ENCODE measurements at places on chromosomes 1 and 21.

DNA sequence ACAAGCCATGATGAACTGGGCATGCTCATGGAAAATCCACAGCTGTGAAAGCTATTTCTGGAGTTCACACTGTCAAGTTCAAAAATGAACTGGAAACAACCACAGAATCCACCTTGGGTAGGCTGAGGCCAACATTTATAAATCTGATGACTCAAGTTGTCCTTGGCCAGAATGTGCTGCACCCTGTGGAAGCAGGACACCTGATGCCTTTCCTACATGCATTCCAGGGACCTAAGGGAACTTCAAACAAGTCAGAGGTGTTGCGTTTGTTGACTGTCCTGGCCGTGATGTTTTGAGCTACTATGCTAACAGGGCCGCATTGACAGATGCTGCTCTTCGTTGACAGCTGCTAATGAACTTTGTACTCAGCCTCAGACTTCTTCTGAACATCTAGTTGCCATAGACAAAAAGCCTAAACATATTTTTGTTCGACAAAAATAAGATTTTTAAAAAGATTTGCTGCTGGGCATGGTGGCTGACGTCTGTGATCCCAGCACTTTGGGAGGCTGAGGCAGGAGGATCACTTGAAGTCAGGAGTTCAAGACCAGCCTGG lies 127.9 kb upstream of the SLC45A1 start:
- DNase-seq = no peak

DNA sequence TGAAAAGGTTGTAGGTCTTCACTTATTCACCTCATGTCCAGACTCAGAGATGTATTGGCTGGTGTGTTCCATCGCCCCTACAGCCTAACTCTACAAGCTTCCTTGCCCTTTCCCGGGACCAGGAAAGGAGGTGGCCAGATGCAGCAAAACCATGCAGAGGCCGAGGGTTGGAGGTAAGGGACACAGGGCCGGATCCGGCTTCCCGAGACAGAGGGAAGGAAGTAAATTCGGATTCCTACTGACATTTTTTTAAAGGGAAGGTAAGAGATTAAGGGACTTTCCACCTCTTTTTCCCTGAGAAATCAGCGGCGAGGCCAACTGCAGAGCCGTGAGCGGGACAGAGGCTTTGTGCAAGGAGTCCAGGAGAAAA lies 12.7 kb downstream of the EPHA10 start:
- DNase-seq = no peak

GRCh38 chr1:226551299-226551698 lies 2.7 kb downstream of the STUM start:
- no peak for DNase-seq

DNA sequence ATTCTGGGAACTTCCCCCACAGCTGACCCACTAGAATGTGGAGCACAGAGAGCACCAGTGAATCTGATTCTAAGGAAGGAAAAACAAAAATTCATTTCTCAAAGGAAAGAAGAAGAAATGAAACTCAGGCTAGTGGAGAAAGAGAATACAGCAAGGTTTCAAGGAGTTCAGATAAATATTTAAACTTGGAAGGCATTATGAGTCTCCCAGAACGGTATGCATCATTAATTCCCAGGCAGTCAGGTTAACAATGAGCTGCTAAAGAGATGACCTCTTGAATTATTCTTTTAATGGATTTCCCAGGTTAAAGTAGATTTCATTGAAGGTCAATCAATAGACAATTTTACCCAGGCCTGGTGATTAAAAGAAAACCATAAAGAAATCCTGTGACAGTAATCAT lies 103.6 kb upstream of the KAZN start:
- DNase-seq = no peak

GRCh38 chr1:40078512-40079333 lies 18.3 kb downstream of the PPT1 start:
- peak; percentile 55 for DNase-seq

DNA sequence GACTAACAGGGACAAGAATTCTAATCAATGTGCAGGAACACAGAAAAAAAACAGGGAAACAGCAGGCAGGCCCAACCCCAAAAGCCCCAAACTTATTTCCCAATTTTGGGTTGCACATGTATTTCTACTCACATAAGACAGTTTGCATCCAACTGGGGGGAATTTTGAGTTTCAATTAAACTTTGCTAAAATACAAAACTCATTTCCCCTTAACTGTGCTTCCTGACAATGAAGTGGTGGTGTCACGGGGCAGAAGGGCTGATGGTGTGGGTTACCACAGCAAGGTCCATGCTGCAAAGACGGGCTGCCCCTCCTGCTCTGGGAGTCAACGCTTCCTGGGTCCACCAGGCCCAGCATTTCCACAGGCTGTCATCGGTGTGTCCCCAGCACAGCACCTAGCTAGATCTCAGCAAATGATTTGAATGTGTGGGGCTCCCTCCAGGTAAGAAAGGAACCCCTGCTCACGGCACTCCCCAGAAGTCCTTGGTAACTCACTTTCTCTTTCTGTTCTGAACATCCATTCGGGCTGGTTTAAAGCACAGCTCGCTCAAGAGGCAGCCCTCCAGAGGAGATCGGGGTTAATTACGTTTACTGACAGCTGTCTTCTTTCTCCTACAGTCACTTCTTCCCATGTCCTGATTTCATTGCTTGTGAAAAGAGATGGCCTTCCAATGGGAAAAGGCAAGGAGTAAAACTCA lies 27.4 kb downstream of the HIVEP3 start:
- no peak for DNase-seq

DNA sequence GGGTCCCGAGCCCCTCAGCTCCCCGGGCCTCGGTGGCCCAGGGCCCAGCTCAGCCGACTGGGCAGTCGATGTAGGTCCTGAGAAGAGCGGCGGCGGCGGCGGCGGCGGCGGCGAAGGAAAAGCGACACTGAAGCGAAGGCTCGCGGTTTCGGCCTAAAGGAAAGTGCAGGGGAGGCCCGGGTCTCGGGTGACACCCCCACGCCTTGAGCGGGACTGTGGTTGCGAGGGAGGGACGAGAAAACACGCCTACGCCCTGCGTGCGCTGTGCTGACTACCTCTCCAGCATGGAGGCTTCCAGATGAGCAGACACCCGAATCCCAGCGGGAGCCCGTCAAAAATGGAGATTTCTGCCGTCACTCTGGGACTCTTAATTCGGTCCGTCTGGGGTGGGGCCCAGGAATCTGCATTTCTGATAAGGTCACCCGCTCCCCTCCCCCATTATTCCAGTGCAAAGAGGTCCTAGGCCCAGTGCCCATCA lies 31.2 kb downstream of the DNTTIP2 start:
- peak; percentile 41 for DNase-seq

DNA sequence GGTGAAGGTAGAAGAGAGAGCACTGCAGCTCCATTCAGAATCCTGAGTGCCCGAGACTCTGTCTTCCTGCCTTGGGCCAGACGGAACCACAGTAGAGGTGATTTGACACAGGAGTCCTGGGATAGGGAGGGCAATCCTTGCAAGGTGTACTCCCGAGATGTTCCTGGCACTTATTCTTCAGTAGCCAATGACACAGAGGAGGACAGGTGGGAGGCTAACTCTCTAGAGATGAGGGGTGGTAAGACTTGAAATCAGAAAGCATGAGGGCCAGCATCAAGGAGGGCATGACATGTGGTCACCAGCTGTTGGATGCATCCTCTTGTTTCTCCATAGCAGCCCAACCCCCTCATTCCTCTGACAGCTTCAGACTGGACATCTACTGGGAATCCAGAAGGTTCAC lies 56.3 kb downstream of the CSMD2 start:
- no peak for DNase-seq

DNA sequence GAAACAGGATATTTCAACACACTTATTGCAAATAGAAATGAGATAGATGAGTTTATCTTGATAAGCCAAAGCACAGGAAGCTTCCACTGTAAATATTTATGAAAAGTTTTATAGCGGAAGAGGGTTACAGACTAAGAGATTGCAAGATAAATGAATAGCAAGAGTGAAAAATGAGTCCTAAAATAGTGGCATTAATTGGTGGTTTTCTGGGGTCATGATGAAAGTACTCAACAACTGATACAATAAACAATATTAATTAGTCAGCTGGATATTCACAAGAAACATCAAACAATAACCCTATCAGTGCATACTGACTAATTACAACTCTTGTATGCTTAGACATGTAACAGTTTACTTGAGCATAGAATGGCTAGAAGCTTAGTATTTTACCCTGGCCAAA lies 154.8 kb upstream of the CHODL start:
- no peak for DNase-seq

DNA sequence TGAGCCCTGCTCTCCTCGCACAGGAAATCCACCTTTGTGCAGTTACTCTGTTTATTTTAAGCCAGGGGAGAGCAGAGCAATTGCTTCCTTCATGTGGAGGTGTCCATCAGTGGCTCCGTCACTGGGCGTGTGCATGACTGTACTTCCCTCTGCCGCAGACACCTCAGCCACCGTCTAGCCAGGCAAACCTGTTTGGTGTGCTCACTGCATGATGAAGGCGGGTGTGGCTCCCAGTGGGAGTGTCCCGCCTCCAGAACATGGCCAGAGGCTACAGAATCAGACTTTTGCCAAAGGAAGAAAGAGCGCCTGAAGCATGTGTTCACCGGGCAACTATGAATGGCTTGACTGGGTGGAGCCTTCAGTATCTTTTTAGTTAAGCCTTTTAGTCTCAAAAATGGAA lies 26.1 kb upstream of the LAMC2 start:
- peak; percentile 29 for DNase-seq

DNA sequence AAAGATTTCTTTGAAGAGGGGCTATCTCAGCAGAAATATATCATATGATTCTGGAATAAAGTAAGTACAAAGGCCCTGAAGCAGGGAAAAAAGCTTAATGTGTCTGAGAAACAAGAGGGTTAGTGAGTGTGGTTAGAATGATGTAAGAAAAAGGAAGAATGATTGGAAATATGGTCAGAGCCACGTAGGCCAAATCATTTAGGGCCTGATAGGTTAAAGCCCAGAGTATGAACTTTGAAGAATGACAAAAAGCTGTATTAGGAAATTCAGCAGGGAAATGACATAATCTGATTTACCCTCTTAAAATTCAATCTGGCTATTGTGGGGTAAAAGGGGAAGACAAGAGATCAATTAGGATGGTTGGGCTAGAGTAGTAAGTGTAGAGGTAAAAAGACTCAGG lies 69.0 kb upstream of the MUTYH start:
- DNase-seq = no peak

DNA sequence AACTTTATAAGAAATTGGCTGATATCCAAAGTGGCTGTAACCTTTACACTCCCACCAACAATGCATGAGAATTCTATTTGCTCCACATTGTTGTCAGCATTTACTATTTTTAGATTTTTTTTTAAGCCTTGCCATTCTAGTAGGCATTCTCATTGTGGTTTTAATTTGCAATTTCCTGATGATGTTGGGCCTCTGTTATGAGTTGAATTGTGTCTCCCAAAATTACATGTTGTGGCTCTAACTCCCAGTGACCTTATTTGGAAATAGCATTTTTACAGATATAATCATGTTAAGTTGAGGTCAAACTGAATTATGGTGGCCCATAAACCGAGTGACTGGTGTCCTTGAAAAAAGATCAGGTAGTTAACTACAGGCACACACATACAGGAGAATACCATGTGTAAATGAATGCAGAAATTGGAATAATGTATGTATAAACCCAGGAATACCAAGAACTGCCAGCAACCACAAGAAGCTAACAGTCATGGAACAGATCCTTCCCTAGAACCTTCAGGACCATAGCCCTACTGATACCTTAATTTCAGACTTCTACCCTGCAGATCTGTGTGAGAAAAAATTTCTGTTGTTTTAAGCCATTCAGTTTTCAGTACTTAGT lies 348.8 kb upstream of the DAB1 start:
- no peak for DNase-seq

- DNase-seq = no peak
Observed at GRCh38 chr1:40622936-40623629, 42.4 kb downstream of the RIMS3 start.

- no peak for DNase-seq
Observed at GRCh38 chr1:21338573-21339355, 48.5 kb upstream of the ECE1 start.

DNA sequence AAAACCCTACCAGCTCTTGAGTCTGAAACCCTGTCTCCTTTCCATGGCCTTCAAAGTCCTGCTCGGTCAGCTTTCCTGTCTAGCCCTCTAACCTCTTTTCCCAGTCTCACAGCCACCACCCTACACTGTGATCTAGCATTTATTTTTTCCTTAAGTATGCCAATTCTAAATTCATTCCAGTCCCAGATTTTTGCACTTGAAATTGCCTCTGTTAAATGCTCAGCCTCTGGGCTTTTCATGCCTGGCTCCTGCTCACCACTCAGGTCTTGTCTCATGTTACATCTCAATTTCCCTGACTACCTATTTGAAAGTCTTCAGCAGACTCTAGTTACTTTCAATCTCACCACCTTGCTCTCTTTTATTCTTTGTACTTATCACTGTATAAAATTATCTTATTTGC lies 176.2 kb downstream of the ADGRL4 start:
- no peak for DNase-seq

GRCh38 chr1:163774978-163775620 lies 453.3 kb downstream of the NUF2 start:
- DNase-seq = no peak

DNA sequence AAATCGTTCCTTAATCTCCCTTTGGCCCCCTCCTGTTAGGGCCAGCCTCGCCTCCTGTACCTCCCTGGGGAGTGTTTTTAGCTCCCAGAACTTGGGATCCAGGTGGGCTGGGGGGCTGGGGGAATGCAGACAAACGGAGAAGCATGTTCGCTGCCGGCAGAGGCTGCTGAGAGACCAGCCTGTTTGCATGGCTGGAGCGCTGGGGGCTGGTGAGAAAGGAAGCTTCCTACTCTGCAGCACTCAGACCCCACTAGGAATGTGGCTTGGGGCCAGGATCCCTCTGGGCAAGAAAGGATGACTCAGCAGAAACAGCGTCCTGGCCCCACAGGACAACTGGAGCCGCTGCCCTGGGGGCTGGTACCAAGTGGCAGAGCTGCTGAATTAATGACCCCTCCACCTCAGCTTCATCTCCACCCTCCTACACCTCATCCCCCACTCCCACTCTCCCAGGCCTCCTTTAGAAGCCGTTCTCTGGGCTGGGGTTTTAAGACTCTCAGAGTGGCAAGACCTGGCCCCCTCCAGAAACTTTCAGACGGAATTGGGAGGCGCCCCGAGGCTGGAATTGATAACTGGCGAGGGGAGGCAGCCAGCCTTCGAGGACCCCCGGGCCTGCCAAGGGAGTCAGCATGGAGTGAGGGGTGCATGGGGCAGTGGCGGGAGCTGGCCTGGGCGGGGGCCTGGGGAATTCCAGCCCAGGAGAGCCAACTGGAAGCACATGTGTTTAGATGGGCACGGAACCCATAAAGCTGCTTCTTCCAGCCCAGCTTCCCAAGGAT lies 28.5 kb upstream of the EPS8L3 start:
- DNase-seq = peak; percentile 77

GRCh38 chr1:53419034-53419433 lies 40.2 kb upstream of the DMRTB1 start:
- no peak for DNase-seq

DNA sequence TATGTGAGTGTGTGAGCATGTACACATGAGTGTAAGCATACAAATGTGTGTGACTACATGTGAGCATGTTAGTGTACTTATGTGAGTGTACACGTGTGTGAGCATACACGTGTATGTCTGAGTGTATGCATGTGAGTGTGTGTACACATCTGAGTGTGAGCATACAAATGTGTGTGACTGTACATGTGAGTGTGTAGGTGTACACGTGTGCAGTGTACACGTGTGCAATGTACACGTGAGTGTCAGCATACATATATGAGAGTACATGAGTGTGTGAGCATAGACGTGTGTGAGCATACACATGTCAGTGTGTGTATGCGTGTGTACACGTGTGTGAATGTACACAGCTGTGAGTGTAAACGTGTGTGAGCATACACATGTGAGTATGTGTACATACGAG lies 170.6 kb downstream of the HUNK start:
- DNase-seq = no peak
